Colonic mucosa (tissue), 4 donors: ENCODE measurements at places on chromosomes 2 and 18. TPM values are rescaled to one million over a fixed set of nuclear protein-coding genes. Genes with fewer than 3 reads are reported as not detected.

SERPINB4 gene
- total RNA-seq = not detected

GRCh38 chr2:175599966-175600831, 401.9 kb downstream of the LNPK start:
- DNase-seq = no peak
- H3K36me3 ChIP-seq = no peaks in the 10 kb centered on the region
- H3K4me3 ChIP-seq = no peak overlapping the region
- H3K4me1 ChIP-seq = no peaks in the 10 kb centered on the region

- no peaks in the 10 kb centered on the region for H3K4me1 ChIP-seq
- DNase-seq = no peak
- H3K4me3 ChIP-seq = no peak overlapping the region
- no peaks in the 10 kb centered on the region for H3K27me3 ChIP-seq
These were observed 12.7 kb upstream of the MAPRE2 start for GRCh38 chr18:35028536-35028935.

GRCh38 chr2:72077702-72078169, 69.9 kb downstream of the CYP26B1 start:
- H3K36me3 ChIP-seq = no peaks in the 10 kb centered on the region
- H3K27ac ChIP-seq = no peak overlapping the region
- no peak for DNase-seq

- no peaks in the 10 kb centered on the region for H3K4me1 ChIP-seq
- no peak for DNase-seq
- H3K27ac ChIP-seq = no peak overlapping the region
These were observed 124.5 kb upstream of the CDC42EP3 start for GRCh38 chr2:37795938-37796337.

DNA sequence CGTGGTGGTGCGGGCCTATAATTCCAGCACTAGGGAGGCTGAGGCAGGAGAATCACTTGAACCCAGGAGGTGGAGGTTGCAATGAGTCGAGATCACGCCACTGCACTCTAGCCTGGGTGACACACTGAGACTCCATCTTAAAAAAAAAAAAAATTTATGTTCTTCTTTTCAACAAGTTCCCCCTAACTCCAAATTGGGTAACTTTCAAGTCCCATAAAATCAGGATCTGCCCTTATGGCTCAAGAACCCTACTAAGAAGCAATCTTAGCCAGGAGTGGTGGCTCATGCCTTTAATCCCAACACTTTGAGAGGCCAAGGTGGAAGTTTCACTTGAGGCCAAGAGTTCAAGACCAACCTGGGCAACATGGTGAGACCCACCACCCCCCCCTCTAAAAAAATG, 30.3 kb upstream of the TLK1 start:
- H3K27me3 ChIP-seq = no peaks in the 10 kb centered on the region
- no peaks in the 10 kb centered on the region for H3K4me1 ChIP-seq
- no peak for DNase-seq
- H3K4me3 ChIP-seq = no peak overlapping the region
- H3K36me3 ChIP-seq = no peaks in the 10 kb centered on the region
- H3K27ac ChIP-seq = no peak overlapping the region
